KG1 (cell line): ENCODE measurements at places on chromosomes 2 and 18.
A peak's percentile ranks its signal among the peaks of the same experiment; 100 is the strongest.

- DNase-seq, result no peak
Observed at GRCh38 chr2:222174450-222174849, 124.3 kb downstream of the PAX3 start.

- no peak for DNase-seq
Observed at GRCh38 chr2:60068755-60069154, 484.7 kb downstream of the BCL11A start.

DNA sequence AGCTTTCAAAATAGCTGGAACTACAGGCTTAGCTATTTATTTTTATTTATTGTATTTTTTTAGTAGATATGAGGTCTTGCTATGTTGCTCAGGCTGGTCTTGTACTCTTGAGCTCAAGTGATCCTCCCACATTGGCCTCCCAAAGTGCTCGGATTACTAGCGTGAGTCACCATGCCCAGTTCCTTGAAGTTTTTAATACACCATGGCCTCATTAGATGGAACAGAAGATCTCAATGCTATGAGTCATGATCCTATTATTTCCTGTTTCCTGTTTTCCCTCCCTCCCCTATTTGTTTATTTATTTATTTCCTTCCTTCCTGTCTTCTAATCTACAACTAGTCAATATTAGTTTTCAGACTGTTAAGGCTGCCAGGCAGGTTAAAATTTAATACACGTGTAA, 309.0 kb downstream of the CMPK2 start:
- no peak for DNase-seq

- no peak for DNase-seq
Observed at GRCh38 chr2:202780514-202781021, 91.0 kb downstream of the ICA1L start.

DNA sequence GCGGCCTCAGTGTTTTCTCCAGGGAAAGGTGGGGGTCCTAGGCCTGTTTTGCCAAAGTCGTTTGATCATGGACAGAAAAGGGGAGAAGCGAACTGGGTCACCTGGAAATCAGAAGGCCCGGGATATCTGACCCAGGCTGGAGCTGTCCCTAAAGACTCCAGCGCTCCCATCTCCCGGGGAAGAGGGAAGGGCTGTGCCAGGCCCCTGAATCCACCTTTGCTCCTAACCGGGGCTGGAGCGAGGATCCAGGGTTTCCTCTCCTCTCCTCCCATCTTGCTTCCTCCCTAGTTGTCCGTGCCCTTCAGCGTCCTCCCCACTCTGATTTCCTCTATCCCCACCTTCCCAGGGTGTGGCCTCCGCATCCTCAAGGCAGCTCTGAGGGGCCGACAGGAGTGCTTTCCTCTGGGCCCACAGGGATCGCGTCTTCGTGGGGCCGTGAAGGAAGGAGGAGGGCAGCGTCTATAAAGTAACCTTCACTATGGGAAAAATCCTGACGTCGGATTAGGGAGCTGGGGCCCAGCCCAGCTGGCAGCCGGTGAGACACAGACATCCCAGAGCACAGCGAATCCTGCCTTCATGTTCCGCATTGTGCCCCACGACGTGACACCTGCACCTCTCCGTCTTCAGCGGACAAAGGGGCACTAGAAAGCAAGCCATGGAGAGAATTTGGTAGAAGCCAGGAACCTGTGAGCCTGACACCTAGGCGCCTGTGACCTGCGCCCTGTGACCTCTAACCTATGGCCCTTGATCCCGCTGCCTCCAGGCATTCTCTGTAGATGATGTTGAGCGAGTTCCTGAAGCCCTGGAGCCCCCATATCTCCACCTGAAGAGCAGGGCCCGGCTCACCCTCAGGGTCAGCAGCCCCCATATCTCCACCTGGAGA, 212.7 kb upstream of the SALL3 start:
- no peak for DNase-seq

GRCh38 chr2:230930149-230930780, 5.2 kb upstream of the GPR55 start:
- no peak for DNase-seq

DNA sequence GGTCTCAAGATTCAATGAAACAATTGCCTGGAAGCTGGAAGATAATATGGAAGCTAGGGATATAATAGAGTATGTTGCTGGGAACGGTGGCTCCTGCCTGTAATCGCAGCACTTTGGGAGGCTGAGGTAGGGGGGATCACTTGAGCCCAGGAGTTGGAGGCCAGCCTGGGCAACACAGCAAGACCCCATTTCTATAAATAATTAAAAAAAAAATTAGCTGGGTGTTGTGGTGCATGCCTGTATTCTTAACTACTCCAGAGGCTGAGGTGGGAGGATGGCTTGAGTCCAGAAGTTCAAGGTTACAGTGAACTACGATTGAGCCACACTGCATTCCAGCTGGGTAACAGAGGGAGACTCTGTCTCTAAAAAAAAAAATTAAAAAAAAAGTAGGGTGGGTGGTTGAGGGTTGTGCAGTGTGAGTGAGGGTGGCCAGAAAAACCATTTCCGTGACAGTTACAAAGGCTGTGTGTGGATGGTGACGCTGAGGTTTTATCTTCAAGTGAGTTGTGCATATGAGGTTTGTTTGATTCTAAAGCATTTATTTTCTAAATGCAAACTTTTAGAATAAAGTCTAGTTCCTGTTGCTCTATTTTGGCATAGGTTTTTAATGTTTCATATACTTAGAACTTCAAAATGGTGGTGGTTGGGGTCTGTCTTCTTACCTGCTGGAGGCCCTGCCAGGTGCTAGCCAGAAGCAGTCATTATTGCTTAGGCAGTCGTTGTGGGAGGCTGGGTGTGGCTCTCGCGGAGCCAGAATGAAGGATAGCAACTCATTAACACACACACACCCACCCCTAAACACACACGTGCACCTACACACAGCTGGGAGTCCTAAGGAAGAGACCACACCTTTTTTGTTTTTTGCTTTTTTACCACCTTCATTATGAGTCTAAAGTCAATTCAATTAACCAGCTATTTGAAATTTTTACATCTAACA, 4.7 kb upstream of the IL1R2 start:
- no peak for DNase-seq

- no peak for DNase-seq
Observed at GRCh38 chr2:225740086-225740485, 340.6 kb downstream of the NYAP2 start.

- DNase-seq, result no peak
Observed at GRCh38 chr2:100394111-100394641, 23.3 kb downstream of the CHST10 start.

DNA sequence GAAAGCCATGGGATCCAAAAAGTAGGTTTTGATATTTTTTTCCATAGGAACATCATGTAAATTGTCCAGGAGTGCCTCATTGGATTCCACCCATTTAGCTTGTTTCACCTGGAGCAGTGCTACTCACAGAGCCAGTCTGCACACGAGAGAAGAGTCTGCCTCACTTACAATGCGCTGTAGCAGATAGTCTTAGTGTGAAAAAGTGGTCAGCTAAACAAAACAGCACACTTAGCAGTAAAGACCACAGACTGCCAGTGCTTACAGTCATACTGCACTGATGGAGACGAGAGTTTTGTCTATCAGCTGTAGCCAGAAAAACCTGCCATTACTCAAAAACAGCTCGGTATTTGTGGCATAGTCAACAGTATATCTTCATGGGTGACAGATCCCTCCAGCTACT, 113.5 kb upstream of the LDLRAD4 start:
- DNase-seq, result no peak

GRCh38 chr2:124187948-124188347, 162.9 kb downstream of the CNTNAP5 start:
- no peak for DNase-seq

DNA sequence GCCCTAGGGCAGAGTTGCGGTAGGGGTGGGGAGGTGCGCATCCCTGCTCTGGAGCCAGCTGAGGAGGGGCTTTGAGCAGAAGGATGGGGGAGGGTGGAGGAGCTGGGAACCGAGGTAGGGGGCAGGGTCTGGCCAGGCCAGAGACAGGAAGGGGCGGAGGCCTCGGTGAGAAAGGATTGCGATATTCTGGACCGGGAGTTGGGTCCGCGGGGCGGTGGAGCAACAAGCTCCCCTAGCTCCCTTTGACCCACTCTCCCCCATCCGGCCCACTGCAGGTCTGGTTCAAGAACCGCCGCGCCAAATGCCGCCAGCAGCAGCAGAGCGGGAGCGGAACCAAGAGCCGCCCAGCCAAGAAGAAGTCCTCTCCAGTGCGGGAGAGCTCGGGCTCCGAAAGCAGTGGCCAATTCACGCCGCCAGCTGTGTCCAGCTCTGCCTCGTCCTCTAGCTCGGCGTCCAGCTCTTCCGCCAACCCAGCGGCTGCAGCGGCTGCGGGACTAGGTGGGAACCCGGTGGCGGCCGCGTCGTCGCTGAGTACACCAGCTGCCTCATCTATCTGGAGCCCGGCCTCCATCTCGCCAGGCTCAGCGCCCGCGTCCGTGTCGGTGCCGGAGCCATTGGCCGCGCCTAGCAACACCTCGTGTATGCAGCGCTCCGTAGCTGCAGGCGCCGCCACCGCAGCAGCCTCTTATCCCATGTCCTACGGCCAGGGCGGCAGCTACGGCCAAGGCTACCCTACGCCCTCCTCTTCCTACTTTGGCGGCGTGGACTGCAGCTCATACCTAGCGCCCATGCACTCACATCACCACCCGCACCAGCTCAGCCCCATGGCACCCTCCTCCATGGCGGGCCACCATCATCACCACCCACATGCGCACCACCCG, 4.8 kb downstream of the OTX1 start:
- no peak for DNase-seq

- DNase-seq, result peak; percentile 37
Observed at GRCh38 chr2:176096986-176097819, 2.4 kb upstream of the HOXD12 start.

GRCh38 chr2:215758691-215759090, 254.7 kb downstream of the MREG start:
- no peak for DNase-seq

DNA sequence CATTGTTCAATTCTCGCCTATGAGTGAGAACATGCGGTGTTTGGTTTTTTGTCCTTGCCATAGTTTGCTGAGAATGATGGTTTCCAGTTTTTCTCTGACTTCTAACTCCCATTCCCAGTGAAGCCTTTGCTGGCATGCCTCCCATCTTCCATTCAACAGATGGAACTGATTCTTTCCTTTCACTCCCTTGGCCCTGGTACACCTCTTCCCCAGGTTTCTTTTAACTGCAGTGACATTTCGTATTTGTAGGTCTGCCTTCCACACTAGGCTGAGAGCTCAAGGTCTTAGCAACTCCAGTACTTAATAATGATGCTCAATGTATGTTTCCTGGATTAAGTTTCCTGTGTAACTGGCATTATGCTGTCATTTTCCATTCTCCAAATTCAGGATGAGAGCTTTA, 48.5 kb downstream of the GAREM1 start:
- no peak for DNase-seq

- peak; percentile 47 for DNase-seq
Observed at GRCh38 chr2:207167099-207167923, 1.6 kb upstream of the KLF7 start.

- no peak for DNase-seq
Observed at GRCh38 chr2:61177727-61178549, 15.9 kb downstream of the C2orf74 start.

- no peak for DNase-seq
Observed at GRCh38 chr2:150752229-150752628, 264.8 kb upstream of the RND3 start.

DNA sequence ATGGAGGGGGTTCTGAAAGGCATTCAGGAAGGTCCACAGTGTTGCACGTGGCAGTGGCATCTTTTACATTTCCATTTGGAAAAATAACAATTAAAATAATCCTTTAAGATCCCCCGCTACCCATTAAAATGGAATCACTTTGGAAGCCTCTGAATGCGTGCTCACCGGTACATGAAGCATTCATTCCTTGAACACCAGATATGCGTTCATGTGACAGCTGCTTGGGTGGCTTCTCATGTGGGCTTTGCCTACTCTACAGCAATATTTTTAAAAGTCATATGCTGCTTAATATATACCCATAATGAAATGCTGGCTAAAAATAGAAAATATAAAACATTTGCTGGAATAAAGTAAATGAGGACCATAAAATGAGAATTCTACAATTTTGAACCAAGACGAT, 14.4 kb upstream of the HAAO start:
- no peak for DNase-seq

DNA sequence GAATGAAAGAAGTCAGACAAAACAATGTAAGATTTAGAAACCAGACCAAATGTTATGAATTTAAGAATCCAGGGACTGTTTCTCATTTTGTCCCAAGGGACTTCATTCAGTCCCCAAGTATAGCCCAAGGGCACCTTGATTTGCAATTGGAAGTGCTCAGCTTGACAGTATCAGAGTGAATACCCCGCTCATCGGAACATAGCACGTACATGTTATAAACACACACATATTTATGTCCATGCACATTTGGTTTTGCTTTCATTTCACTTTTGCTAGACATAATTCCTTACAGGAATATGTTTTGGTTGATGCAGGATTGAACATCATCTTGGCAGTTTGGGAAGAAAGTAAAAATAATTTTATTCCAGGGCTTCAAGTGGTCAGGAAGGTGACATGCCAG, 100.2 kb downstream of the PID1 start:
- no peak for DNase-seq

- DNase-seq, result no peak
Observed at GRCh38 chr2:13725945-13726344, 906.6 kb upstream of the LRATD1 start.

GRCh38 chr2:45353879-45354278, 257.2 kb downstream of the SRBD1 start:
- DNase-seq, result no peak

DNA sequence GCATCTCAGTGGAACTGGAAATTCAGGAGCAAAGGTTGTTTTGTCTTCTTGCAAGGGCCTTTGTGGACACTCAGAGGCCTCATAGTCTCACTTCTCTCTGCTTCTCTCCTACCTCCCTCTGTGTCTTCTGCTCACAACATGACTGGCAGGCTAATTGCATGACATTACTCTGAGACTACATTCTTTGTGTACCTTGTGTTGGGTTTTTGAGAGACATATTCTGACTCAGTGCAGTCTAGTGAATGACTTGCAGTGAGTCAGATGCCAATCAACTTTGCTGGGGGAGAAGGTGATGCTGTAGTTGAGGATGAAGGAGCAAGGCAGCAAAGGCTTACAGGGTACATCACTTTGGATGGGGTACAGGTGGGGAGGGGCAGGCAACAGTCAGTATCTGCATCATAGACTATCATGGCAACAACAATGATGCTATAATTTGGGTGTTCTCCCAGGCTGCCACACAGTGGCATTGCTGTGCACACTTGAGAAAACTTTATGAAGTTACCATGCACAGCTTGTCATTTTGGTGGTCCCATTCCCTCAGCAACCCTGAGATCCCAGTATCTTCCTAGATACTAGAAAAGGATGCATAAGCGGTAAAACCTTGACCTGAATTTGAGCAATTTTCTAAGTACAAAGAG, 69.3 kb upstream of the SLC16A14 start:
- no peak for DNase-seq

GRCh38 chr2:23916727-23917405, 10.1 kb downstream of the ATAD2B start:
- DNase-seq, result no peak

DNA sequence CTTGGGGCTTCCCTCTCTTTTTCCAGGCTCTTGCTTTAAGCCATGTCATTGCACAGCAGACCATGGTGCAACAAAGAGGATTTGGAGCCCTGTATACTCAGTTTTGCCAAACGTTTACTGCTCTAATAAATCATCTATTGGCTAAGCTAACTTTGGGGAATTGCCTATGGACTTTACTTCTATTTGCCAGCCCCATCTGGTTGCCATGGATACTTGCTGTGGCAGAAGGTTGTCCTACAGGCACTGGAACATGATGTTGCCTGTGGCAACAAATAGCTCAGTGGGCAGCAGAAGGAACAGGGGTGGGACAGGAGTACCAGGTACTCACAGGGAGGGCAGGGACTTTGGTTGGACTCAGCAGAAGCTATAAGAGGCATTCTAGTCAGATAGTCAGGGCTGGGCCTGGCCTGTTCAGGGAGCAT, 129.7 kb downstream of the CCDC85A start:
- no peak for DNase-seq

GRCh38 chr2:27241761-27242613, 20.9 kb downstream of the SLC30A3 start:
- no peak for DNase-seq
